ENCODE measurements at places on chromosomes 6 and 20. TPM values are rescaled to one million over a fixed set of nuclear protein-coding genes. Genes with fewer than 3 reads are reported as not detected.

- H3K4me3 ChIP-seq, result no peak overlapping the region
- no peaks in the 10 kb centered on the region for H3K27me3 ChIP-seq
- no peak for DNase-seq
- H3K4me1 ChIP-seq, result no peaks in the 10 kb centered on the region
These were observed 65.9 kb downstream of the PPP1R14C start for GRCh38 chr6:150208611-150209352.

DNA sequence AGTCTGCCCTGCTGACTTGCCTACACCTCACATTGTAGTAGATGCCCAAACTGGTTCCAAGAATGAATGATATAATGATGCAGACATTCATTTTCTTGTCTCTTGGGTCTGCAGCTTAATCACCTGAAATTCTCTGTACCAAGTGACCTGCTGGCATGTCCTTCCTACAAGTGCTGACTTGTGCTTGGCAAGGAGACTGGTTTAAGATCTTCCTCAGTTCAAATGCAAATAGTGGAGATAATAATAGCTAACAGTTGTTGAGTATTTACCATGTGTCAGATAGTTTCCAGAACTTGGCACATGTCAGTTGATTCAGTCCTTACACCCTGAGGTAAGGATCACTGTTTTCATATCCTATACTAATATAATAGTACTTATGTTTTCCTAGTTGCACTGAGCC is 223.4 kb downstream of the SLC24A3 start:
- DNase-seq, result no peak
- H3K4me3 ChIP-seq, result no peak overlapping the region
- H3K4me1 ChIP-seq, result peaks cover 8% of the 10 kb centered on the region
- no peaks in the 10 kb centered on the region for H3K36me3 ChIP-seq
- no peak overlapping the region for H3K27ac ChIP-seq
- H3K27me3 ChIP-seq, result no peaks in the 10 kb centered on the region

DNA sequence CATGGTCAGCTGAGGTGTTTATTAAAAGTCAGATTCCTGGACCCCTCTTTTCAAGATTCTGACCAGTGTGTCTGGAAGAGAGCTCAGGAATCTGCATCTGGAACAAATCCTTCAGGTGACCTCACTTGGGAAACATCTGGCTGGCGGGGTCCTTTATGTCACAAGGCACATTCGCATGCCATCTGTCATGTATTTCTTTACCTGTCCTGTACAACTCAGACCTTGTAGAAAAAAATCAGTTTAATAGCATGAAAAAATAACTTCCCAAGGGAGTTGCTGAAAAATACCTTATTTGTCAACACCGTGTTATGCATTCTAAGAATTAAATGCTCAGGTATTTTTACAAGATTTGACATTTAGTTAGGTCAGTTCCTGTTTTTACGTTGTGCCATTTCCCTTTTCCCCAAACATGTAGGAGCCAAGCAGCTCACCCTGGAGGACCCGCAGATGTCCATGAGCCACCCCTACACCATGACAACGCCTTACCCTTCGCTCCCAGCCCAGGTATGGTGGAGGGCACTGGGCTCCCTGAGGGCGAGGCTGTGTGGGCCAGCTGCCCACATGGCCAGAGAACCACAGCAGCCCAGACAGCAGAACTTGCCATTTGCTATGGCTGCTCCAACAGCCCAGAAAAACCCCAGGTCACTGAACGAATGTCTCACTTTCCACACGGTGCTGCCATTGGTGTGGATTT is 4.0 kb downstream of the IRF4 start:
- H3K36me3 ChIP-seq, result no peaks in the 10 kb centered on the region
- H3K27ac ChIP-seq, result no peak overlapping the region
- peaks cover 35% of the 10 kb centered on the region for H3K4me1 ChIP-seq
- no peaks in the 10 kb centered on the region for H3K27me3 ChIP-seq
- DNase-seq, result no peak

- no peak overlapping the region for H3K27ac ChIP-seq
- H3K27me3 ChIP-seq, result no peaks in the 10 kb centered on the region
- H3K4me1 ChIP-seq, result no peaks in the 10 kb centered on the region
These were observed 4.5 kb downstream of the CST11 start for GRCh38 chr20:23448167-23448566.

SLC16A10 gene
- total RNA-seq, result 59.4 TPM

GPLD1 gene
- 0.66 TPM for total RNA-seq
